Naive B cell (primary cell): ENCODE measurements at places on chromosomes 5 and 9. TPM values are rescaled to one million over a fixed set of nuclear protein-coding genes. Genes with fewer than 3 reads are reported as not detected.

DNA sequence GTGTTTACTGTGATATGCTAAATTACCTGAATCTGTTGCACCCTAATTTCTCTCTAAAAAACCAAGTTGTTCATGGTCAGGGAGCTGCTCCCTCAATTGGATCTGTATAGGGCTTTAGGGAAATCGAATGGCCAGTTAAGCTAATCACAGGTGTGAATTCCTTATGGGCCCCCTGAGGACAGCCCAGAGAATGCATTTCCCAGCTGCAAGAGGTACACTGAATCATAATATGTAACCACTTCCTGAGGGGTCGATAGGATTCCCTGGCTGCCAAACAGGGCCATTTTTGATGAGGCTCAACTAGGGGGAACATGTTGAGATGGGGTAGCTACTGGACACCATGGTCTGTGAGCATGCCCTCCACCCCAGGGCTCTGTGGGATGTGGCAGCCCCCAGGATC is 478.6 kb downstream of the CCDC171 start:
- H3K27ac ChIP-seq = no peak overlapping the region
- no peak overlapping the region for H3K4me3 ChIP-seq
- no peak for DNase-seq

DNA sequence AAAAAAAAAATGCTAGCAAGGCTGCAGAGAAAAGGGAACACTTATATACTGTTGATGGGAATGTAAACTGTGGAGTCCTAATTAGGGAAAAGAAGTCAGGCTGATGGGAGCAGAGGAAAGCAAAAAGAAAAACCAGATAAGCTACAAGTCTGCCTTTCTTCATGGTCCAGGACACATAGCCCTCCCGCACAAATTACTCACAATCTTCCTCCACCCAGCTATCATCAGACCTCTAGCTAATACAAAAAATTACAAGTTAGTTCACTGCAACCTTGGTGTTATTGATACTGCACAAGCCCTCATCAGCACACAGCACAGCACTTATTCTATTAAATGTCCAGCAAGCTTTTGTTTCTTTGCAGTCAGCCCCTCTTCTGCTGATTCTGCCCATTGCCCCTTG is 186.0 kb upstream of the ADRA1B start:
- no peak for DNase-seq
- H3K27ac ChIP-seq = no peak overlapping the region
- peak overlapping the region; percentile 67 for H3K4me3 ChIP-seq
- H3K36me3 ChIP-seq = peaks cover 7% of the 10 kb centered on the region
- peaks cover 28% of the 10 kb centered on the region for H3K4me1 ChIP-seq
- H3K27me3 ChIP-seq = peaks cover 32% of the 10 kb centered on the region

DNA sequence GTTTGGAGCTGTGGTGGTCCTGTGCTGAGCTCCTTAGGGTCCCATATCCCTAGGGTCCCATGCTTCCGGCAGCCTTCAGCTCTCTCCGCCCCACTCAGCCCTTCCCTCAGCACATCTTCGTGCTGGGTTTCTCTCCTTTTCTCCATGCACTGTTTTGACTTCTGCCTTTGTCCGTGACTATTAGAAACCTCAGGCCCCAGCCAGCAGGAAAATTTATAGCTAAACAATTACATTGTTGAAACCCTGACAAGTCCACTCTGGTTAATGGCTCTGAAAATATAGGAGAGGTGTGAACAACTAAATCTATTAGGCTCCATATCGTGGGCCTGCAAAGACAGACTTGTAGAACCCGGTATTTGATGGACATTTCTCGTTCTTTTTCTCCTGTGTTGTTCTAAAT is 523.7 kb downstream of the CCDC171 start:
- H3K27me3 ChIP-seq = no peaks in the 10 kb centered on the region
- DNase-seq = no peak
- H3K27ac ChIP-seq = no peak overlapping the region

GRCh38 chr5:28065656-28066055 is 1027.3 kb upstream of the CDH9 start:
- no peak overlapping the region for H3K4me3 ChIP-seq
- no peak for DNase-seq
- no peaks in the 10 kb centered on the region for H3K36me3 ChIP-seq
- no peak overlapping the region for H3K27ac ChIP-seq
- no peaks in the 10 kb centered on the region for H3K4me1 ChIP-seq

RANBP3L gene
- polyA plus RNA-seq = not detected

GRCh38 chr5:134582281-134582680 is 50.3 kb downstream of the SAR1B start:
- DNase-seq = no peak
- H3K27ac ChIP-seq = no peak overlapping the region
- H3K4me1 ChIP-seq = peaks cover 25% of the 10 kb centered on the region
- no peak overlapping the region for H3K4me3 ChIP-seq
